ENCODE measurements at places on chromosomes 3 and 15.

DNA sequence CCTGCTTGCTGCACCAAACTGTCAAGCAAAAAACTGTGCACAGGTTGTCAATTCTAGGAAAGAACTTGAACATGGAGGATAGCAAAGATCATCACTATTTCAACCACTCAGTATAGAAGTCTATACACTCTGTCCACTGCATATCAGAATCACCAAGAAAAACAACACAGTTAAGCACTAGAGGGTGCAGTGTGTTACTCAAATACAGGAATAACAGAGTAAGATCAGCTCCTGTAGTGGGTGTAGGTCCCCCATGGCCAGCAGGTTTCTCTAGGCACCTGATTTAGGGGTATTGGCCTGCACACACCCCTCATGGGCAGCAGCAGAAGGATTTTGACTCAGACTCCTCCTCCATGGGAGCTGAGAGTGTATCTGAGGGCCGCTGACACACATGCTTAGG lies 464.1 kb downstream of the EPHA6 start:
- no peak for DNase-seq

- peak; percentile 89 for DNase-seq
These were observed 109.6 kb upstream of the LMOD3 start for GRCh38 chr3:69231929-69232440.

DNA sequence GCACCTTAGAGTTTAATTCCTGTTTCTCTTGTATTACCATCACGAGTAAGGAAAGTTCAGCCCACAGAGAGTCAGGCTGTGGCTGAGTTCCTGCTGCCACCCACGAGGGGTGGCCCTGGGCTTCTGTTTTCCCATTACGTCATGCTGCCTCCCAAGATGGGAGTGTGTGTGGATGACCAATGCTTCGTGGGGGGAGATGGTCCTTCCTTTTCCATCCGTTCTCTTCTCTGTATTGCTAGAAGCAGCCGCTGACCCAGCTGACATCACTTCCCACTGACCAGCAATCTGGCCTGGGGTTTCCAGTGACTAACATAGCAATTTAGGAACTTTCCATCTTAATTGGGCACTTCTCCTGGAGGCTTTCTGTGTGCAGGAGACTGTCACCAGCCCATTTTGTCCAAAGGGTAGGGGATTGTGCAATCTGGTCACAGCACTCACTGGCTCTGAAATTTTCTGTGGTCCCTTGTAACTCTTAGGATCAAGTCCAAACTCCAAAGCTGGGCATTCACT lies 9.3 kb downstream of the IRAK2 start:
- DNase-seq: peak; percentile 98

DNA sequence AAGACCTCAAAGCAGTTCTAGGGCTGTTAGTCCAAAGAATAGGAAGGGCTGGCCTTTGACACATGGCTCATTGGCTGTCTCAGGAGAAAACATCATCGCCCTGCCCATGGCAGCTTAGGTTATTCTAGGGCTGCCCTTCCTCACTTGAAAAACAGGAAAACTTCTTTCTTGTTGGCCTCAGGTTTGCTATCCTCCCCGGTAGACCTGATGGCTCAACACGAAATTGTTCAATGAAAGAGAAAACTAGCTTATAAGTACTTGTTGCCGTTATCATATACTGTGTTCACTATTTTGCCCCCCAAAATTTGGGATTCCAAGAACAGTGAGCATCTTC lies 602 bp upstream of the SLTM start:
- no peak for DNase-seq

DNA sequence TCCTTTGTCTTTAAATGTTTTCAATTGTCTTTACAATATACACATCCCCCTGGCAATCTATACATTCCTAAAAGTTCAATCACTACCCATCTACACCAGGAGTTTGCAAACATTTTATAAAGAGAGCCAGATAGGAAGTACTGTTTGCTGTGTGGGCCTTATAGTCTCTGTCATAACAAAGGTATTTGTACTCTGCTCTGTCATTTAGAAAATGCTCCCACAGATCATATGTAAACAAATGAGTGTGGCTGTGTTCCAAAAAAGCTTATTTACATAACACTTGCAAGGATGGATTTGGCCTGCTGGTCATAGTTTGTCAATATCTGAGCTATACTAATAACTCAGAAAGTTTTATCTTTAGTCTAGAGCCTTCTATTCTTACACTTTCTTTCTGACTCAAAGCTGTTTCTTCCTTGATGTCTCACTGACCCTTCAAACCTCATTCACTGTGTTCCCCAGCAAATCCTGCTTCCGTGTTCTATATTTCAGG lies 511.9 kb downstream of the GBE1 start:
- DNase-seq: peak; percentile 81

GRCh38 chr15:41606997-41607396 lies 48.0 kb downstream of the TYRO3 start:
- peak; percentile 79 for DNase-seq

DNA sequence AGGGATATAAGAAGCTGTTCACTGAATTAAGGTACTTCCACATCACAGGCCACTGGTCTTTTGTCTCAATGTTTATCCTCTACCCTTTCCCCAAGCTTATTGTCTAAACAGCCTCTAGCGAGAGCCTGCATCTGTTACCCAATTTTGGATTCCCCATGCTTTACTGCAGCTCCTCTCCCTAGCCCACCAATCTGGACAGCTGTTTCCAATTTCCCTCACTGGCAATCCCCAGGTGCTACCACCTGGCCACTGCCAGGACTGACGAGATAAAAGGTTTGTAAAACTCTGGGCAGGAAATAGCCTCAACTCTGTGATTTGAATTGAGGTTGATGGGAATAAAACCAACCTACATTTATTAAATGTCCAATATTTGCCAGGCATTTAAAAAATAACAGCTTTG lies 58.0 kb upstream of the TEX9 start:
- DNase-seq: no peak

GRCh38 chr3:120182613-120183511 lies 88.6 kb upstream of the GSK3B start:
- DNase-seq: peak; percentile 75

DNA sequence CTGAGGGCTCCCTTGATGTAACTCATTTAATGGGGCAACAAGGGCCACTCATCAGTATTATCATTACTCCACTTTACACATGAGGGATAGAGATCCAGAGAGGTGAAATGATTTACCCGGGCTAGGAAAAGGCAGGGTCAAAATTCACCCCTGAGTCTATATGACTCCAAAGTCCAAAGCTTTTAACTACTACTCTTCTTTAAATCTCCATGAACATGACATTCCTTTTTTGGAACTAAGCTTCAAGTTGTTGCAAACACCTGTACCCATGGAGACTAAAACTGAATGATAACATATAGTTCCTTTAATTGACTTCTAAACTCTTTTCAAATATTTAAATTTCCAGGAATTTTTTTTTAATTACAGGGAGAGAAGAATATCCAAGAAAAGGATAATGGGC lies 292.9 kb upstream of the GADL1 start:
- DNase-seq: no peak

GRCh38 chr3:170908235-170909116 lies at the start of gene EIF5A2:
TSS of gene EIF5A2 (minus strand) at chr3:170908637. CDS start at chr3:170907806, 831 bp downstream.
- peak; percentile 98 for DNase-seq

DNA sequence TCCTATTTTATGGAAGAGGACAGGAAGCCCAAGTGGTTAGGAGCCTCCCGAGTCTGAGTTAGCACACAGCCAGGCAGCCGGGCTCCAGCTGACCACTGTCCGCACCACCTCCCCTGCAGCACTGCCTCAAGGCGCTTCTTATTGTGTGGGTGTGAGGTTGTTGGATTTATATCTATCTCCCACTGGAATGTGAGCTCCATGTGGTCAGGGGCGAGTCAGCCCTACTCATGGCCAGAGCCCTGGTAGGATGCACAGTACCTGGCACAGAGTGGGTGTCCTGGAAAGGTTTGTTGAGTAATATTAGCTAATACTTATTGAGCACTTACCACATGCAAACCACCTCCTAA lies 9.7 kb upstream of the FBLN2 start:
- peak; percentile 58 for DNase-seq

DNA sequence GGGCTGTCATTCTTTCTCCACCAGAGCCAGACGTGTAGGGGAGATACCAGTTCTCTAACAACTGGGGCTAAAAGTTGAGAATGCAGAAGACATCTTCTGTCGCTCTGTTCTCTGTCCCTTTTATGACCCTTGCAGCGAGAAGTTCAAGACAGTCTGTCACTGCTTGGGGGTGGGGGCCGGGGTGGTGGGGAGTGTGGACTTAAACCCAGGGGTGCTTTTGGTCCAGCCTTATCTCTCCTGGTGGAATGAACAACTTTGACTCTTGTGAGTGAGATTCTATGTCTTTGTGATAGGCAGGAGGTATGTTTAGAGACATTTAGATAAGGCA lies 767 bp upstream of the APOD start:
- DNase-seq: no peak

DNA sequence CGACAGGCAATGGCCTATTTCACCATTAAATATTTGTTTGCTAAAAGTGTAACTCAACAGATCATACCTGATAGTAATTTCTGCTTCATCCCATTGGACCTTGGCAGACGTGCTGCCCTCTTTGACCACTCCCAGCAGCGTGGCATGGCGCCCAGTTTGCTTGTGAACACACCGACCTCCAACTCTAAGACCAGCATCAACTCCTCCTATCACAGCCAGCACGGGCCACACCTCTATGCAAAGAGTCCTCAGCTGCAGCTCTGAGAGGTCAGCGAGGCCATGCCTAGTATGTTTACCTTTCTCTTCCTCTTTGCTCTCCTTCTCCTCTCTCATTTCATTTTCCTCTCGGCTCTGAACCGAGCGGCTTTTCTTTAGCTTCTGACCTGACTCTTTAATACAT lies 80.6 kb downstream of the FBXL22 start:
- no peak for DNase-seq
